ENCODE measurements at places on chromosomes 4 and X. TPM values are rescaled to one million over a fixed set of nuclear protein-coding genes. Genes with fewer than 3 reads are reported as not detected.
A peak's percentile ranks its signal among the peaks of the same experiment; 100 is the strongest.

Gene VSIG1
- total RNA-seq = 0.48 TPM

- no peaks in the 10 kb centered on the region for H3K27me3 ChIP-seq
- no peak overlapping the region for H3K27ac ChIP-seq
- no peak overlapping the region for H3K4me3 ChIP-seq
- no peak for DNase-seq
- no peaks in the 10 kb centered on the region for H3K4me1 ChIP-seq
- no peaks in the 10 kb centered on the region for H3K36me3 ChIP-seq
Observed at GRCh38 chr4:75919920-75920319, 17.7 kb upstream of the PPEF2 start.

Gene PDCL2
- total RNA-seq = not detected

DNA sequence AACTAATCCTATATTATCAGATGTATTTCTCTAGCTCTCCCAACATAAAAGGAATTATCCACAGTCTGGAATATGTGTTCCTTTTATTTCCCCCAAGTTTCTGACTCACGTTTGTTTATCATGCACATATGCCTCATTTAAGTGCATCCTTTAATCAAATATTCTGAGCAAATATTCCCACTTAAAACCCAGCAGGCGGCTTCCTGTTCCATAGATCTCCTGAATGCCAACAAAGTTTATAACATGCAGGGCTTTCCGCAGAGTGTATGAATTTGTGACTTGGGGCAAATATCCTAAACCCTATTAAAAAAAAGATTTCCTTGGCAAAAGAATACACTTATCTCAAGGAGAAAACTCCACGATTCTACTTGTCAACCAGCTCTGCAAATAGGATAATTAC, 16.9 kb downstream of the GLRA2 start:
- no peaks in the 10 kb centered on the region for H3K27me3 ChIP-seq
- no peak overlapping the region for H3K27ac ChIP-seq
- no peak overlapping the region for H3K4me3 ChIP-seq
- H3K36me3 ChIP-seq = no peaks in the 10 kb centered on the region
- DNase-seq = no peak

Gene CLDN22
- not detected for total RNA-seq

- no peaks in the 10 kb centered on the region for H3K4me1 ChIP-seq
- H3K4me3 ChIP-seq = peak within 1 kb of the TSS; percentile 49
- H3K27ac ChIP-seq = peak within 1 kb of the TSS; percentile 58
- DNase-seq = peak; percentile 17
- H3K27me3 ChIP-seq = no peaks in the 10 kb centered on the region
Observed at GRCh38 chr4:47837908-47838294, at the start of gene CORIN. Gene CORIN, minus strand, starts transcription at chr4:47838067. Its CDS starts 118 bp downstream, at chr4:47837949.

DNA sequence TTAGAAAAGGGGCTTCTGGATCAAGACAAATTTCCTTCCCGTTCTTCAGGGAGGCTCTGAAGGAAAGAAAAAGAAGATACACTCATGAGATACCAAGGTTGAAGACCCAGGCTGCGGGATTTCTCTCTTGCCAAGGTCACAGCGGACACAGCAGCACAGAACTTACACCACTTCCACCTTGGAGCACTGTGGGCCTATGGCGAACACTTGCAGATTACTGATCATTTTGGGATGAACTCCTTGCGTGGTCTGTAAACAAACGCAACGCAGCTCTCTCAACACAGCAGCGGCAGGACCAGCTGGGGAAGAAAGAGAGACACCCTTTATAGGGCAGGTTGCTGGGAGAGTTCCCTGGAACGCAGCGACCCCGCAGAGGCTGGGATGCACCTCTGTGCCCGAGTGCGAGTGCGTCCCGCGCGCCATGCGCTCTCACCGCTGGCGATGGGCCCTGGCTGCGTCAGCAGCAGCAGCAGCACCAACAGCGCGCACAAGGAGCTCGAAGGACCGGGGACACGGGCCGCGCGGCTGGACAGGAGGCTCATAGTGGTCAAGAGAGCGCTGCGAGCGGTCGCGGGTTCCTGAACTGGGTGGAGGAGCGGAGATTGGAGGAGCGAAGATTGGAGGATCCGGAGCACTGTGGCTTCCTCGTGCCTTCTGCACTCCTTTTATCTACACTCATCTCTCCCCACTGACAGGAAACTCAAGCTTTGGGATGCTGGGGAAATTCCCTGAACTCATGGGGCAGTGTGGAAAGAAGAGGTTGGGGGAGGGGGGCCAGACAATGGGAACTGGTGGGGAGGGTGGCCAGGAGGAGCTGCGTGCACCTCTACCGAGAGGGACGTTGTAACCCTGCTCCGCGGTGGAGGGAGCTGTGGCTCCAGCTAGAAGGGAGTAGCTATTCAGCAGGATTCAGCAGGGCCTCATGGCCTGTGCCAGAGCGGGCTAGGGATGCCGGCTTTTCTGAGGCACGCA, at the start of gene CXCL5:
TSS of gene CXCL5 (minus strand) at position 638 of the 972 bp plus-strand sequence. CDS start at position 542, 96 bp downstream.
- H3K27ac ChIP-seq = no peak within 1 kb of the TSS
- H3K4me3 ChIP-seq = no peak within 1 kb of the TSS
- H3K36me3 ChIP-seq = no peaks in the 10 kb centered on the region
- H3K27me3 ChIP-seq = no peaks in the 10 kb centered on the region

DNA sequence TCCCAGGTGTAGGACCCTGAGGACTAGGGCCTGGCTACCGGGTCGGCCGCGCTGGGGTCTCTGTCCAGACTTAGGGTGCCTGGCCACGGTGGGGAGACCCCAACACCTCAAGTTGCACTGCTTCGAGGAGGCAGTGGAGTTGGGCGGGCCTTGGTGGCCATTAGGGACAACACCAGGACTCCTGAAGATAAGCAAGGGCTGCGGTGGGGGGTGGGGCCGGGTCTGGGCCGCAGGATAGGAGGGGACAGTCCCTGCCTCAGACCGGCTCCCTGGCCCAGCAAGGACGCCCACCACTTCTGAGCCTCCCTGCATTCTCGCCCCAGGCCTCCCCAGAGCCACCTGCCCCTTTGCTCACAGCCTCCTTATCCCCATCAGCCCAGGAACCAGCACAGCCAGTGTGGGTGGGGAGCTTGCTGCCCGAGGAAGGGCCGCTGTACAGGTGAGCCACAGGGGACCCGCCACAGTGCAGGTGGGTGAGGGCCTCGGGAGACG, 5.5 kb upstream of the MXD4 start:
- peaks cover 11% of the 10 kb centered on the region for H3K4me1 ChIP-seq
- H3K36me3 ChIP-seq = no peaks in the 10 kb centered on the region
- no peaks in the 10 kb centered on the region for H3K27me3 ChIP-seq
- H3K27ac ChIP-seq = peak overlapping the region; percentile 64
- H3K4me3 ChIP-seq = no peak overlapping the region

DNA sequence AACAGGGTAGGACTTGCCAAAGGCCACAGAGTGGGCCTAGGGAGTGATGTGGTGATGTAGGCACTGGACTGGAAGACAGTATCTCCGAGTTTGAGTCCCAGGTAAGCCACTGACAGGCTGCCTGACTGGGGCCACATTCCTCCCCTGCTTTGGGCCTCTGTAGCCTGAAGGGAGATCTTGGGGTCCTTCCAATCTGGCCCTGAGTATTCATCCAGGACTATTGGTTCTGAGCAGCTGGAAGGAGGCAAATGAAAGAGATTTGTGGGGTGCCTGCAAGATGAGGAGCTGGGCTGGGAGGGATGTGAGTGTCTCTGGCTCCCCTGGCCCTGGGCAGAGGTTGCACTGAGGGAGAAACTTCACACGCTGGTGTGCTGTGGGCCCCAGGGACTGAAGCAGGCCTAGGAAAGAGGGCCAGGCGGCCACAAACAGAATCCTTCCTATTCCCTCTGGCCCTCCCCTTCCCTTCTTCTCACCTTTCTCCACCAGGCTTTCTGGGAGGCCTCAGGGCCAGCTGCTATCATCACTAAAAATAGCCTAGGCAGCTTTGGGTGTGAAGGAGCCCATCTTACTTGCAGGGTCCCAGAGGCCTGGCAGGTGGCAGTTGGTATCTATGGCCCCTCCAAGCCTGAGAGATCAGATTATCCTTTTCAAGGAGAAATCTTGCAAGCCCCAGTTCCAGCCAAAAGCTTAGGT, 70.1 kb downstream of the PJA1 start:
- no peaks in the 10 kb centered on the region for H3K36me3 ChIP-seq
- no peak overlapping the region for H3K27ac ChIP-seq
- no peaks in the 10 kb centered on the region for H3K4me1 ChIP-seq
- no peak overlapping the region for H3K4me3 ChIP-seq
- DNase-seq = no peak

DNA sequence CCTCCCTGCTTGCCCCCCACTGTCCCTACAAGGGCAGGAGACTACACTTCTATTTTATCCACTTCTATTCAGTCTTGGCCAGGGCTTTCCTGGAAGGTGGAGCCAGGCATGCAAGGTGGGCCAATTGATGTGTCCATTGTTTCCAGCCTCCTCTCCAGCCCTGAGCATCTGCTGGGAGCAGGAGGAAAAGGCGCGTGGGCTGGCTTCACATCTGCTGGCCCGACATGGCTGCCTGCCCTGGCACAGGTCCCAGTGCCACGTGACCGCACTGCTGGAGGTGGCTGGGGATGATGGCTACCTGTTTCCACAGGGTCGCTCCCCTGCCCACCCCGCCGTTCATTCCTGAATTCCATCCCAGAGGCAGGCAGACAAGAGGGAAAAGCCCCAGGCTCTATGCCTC, 247.7 kb downstream of the AFAP1 start:
- H3K36me3 ChIP-seq = no peaks in the 10 kb centered on the region
- H3K27me3 ChIP-seq = no peaks in the 10 kb centered on the region
- DNase-seq = no peak
- no peak overlapping the region for H3K27ac ChIP-seq
- no peak overlapping the region for H3K4me3 ChIP-seq

DNA sequence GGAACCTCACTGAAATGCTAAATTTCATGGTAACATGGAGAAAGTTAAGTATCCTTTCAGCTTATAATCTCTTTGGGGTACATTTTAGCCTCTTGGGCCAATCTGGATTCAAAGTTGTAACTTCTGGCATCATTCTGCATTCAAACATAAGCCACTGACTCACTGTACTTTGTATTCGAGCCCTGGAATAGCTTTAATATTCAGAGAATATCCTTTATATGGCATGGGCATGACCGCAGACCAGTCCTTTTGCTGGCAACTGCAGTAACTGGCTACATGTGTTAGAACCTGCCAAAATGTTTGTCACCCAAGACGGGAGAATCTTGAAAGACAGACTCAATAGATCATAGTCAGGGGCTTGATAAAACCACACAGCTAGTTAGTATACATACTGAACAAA, 3.3 kb downstream of the GASK1B start:
- DNase-seq = no peak
- H3K4me3 ChIP-seq = peak overlapping the region; percentile 47
- H3K36me3 ChIP-seq = no peaks in the 10 kb centered on the region
- peak overlapping the region; percentile 90 for H3K27ac ChIP-seq
- H3K27me3 ChIP-seq = no peaks in the 10 kb centered on the region

DNA sequence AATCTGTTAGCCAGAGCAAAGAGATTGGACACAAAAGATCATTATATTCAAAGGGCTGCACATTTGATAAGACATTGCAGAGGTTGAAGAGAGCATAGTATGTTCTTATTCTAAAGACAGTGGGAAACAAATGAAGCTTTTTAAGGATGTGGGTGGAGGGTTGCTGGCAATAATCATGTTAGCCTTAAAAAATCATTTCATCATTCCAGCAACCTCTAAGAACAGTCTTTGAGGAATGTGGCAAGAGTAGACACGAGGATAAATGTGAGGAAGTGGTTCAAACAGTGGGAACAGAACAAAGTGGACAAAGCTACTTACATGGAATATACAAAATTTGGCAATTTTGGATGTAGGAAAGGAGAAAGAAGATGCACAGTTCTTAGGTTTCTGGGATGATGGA, 167.3 kb upstream of the SPRY1 start:
- no peaks in the 10 kb centered on the region for H3K36me3 ChIP-seq
- no peaks in the 10 kb centered on the region for H3K27me3 ChIP-seq
- H3K27ac ChIP-seq = no peak overlapping the region
- H3K4me1 ChIP-seq = no peaks in the 10 kb centered on the region
- H3K4me3 ChIP-seq = no peak overlapping the region

DNA sequence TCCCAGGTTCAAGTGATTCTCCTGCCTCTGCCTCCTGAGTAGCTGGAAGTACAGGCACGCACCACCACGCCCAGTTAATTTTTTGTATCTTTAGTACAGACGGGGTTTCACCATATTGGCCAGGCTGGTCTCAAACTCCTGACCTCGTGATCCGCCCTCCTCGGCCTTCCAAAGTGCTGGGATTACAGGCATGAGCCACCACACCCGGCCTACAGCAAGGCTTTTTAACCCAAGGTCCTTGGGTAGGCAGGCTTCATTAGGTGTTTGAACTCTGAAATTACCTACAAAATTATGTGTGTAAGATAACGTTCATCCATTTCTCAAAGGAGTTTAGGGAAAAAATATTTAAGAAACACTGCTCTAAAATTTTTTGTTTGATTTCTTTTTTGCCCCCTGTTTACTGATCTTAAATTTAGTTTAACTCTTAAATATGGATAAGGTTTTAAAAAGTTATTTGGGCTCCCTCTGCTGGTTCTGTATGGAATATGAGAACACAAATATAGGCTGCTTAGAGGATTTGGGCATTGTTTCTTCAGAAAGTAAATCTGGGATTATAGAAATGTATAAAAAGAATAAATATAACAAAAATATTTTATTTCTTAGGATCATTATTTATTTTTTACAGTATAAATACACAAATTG, 92.8 kb downstream of the CBR4 start:
- H3K27me3 ChIP-seq = no peaks in the 10 kb centered on the region
- peak overlapping the region; percentile 58 for H3K27ac ChIP-seq
- H3K4me3 ChIP-seq = no peak overlapping the region
- H3K4me1 ChIP-seq = peaks cover 3% of the 10 kb centered on the region
- H3K36me3 ChIP-seq = no peaks in the 10 kb centered on the region

Gene MPC1L
- not detected for total RNA-seq

Gene GSX2
- not detected for total RNA-seq

Gene CSN1S1
- not detected for total RNA-seq

- H3K4me3 ChIP-seq = no peak overlapping the region
- H3K36me3 ChIP-seq = no peaks in the 10 kb centered on the region
- H3K27ac ChIP-seq = no peak overlapping the region
- H3K4me1 ChIP-seq = no peaks in the 10 kb centered on the region
Observed at GRCh38 chr4:91212211-91212610, 1085.0 kb downstream of the CCSER1 start.

Gene PDS5A
- 42.9 TPM for total RNA-seq

DNA sequence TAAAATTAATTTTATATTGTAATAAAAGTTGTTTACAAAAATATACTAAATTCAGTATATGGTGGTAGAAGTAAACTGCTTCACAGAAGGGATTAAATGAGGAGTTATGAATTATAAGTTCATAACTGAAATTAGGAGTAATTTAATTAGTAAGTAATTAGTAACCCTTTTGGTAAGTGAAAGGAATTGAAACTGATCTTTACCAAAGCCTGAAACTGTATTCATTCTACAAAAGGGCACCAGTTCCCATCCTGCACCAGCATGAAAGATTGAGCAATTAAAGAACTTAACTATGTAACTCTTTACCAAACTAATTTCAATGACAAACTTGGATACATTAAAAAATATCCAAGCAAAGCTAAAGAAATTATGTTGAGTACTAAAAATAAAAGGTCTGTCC, 8.2 kb downstream of the MED14 start:
- DNase-seq = no peak
- no peak overlapping the region for H3K27ac ChIP-seq
- H3K4me1 ChIP-seq = no peaks in the 10 kb centered on the region
- H3K4me3 ChIP-seq = no peak overlapping the region

GRCh38 chr4:8639777-8640720, 47.5 kb downstream of the CPZ start:
- H3K27ac ChIP-seq = no peak overlapping the region
- H3K4me1 ChIP-seq = no peaks in the 10 kb centered on the region
- no peaks in the 10 kb centered on the region for H3K36me3 ChIP-seq
- no peaks in the 10 kb centered on the region for H3K27me3 ChIP-seq
- no peak overlapping the region for H3K4me3 ChIP-seq
